ENCODE measurements at places on chromosomes 4 and X.

- DNase-seq, result no peak
Observed at GRCh38 chr4:2910409-2910808, 52.8 kb downstream of the NOP14 start.

GRCh38 chr4:182451441-182451840, 208.2 kb downstream of the TENM3 start:
- no peak for DNase-seq

GRCh38 chrX:107154787-107155620, 36.4 kb upstream of the RBM41 start:
- DNase-seq, result no peak

GRCh38 chr4:1240721-1241465, 8.0 kb downstream of the CTBP1 start:
- DNase-seq, result no peak

DNA sequence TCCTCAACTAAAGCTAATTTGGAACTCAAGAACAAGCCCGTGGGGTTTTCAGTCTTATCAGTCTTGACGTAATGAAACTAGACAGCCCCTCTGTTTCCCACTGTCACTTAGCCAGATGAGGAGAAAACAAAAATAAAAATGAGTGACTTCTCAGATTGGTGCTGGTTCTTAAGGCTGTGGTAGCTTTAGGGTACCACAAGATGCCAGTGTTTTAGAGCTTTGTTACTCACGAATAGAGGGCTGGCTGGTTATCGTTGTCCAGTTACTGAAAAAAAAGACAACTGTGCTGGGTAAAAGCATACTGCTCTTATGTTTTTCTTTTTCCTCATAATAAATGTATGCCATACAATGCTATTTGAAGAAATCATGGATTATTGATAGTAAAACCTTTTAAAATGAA, 796.7 kb downstream of the RAPGEF2 start:
- DNase-seq, result no peak

- peak; percentile 53 for DNase-seq
Observed at GRCh38 chr4:129335276-129335675, 239.3 kb downstream of the C4orf33 start.

DNA sequence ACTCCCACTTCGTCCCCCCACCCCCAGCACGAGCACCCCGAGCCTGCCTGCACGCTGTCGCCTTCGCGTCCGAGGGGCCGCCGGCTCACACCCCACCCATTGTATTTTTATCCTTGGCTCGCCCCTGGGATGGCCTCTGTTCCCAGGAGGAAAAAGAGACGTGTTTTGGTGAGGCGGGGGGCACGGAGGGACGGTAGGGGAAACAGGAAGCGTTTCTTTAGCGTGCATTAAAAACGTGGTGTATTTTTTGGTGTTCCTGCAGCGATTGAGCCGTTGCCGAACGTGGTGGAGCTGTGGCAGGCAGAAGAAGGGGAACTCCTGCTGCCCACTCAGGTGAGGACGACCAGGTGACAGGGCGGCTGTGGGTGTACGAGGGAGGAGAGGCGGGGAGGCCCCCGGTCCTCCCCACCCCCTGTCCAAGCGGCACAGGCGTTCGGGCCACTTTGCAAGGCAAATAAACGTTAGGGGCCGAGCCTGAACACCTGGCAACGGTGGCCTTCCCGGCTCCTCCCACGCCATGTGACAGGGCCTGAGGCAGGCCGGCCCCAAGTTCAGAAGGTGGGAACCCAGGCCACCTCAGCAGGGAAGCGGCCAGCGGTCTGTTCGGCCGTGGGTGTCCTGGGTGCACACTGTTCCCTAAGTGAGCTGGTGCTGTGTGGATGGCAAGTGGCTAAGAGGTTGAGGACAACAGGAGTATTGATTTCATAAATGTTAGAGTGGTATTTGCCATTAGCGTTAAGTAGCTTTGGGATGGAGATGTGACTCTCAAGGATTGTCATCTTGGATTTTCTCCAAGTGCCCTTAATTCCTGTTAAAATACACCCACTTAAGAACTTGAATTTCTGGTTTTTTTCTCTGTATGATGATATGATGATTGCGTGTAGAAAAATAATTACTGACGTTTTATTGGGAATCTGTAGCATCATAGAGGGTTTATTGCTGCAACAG, 1.1 kb downstream of the TMEM131L start:
- DNase-seq, result peak; percentile 64

GRCh38 chr4:1017706-1018105, 6.3 kb downstream of the FGFRL1 start:
- DNase-seq, result no peak

GRCh38 chrX:123822965-123823364, 36.9 kb upstream of the XIAP start:
- no peak for DNase-seq

GRCh38 chr4:155415662-155416061, 38.9 kb upstream of the MAP9 start:
- no peak for DNase-seq

DNA sequence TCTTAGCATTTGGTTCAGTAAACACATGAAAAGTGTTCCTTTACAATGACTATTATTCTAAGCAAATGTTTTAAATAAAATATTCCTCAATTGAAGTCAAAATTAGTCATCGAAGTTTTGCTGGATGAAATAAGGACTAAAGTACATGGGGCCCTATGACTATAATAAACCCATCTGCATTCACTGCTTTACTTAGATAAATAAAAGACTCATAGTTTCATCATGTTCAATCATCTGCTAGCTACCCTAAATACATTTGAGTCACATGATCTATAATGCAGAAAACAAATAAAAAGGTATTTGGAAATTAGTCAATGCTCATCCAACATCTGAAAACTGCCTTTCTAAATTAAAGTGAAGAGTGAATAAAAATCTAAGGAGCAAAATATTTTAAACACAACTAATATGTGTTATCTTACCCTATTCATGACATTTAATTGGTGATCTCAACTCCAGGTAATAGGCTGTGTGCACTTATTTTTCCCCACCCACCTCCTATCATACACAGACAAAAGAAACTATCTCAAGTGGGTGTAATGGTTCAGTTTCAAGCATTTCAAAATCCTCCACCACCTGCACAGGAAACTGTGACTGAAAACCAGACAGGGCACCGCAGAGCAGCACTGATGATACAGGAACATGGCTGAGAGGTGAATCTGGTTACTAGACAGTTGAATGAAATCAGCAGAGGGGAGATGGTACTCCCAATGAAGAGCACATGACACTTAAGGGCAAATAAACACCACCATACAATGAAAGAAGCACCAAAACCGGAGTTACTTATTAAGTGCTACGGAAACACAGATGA, 78.6 kb downstream of the CAMK2D start:
- peak; percentile 89 for DNase-seq

GRCh38 chr4:103365285-103365684, 167.1 kb upstream of the CENPE start:
- no peak for DNase-seq

DNA sequence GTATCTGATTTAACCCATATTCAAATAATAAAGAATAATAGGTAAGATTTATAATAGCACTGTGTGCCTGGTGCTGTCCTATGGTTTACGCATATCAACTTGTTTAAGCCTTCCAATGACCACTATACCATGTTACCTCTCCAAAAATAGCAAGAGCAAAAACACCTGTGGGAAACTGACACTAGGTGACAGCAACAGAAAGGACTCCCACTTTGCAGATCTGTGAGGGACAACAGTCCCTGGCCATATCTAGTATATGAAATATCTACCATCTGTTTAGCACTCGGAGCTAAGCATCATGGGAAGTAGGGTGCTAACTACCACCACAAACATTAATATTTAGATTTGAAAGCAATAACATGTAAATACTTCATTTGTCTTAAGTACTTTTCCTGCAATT, 55.7 kb upstream of the TXK start:
- DNase-seq, result no peak

DNA sequence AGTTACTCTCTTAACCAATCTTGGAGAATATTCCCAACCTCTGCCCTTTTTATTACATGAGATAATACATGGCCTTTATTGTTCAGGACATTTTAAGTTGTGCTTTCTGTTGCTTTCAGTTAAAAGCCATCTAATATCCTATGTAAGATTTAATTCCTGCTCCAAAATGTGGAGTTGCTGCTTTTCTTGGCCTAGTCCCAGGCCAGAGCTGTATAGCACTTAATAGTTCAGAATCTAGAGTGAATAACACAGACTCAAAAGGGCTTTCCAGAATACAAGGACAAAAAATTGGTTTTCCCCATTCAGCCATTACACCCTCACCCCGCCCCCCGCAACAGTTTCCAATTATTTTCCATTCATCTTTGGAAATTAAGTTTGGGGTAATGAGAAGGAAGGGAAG, 144.3 kb upstream of the SMAD1 start:
- DNase-seq, result no peak

- peak; percentile 11 for DNase-seq
Observed at GRCh38 chr4:88672987-88673386, 24.6 kb downstream of the NAP1L5 start.

- no peak for DNase-seq
Observed at GRCh38 chr4:151263455-151263854, 13.5 kb upstream of the PRSS48 start.

GRCh38 chrX:97563531-97564133, 679.9 kb downstream of the RPA4 start:
- DNase-seq, result peak; percentile 9

- no peak for DNase-seq
Observed at GRCh38 chrX:74465424-74465823, 44.1 kb downstream of the SLC16A2 start.

- DNase-seq, result no peak
Observed at GRCh38 chr4:5893004-5893580, at the start of gene CRMP1. TSS of gene CRMP1 (minus strand) at chr4:5893086. CDS start at chr4:5892969, 117 bp downstream.

- no peak for DNase-seq
Observed at GRCh38 chrX:113275804-113276203, 435.2 kb upstream of the AMOT start.

- DNase-seq, result no peak
Observed at GRCh38 chr4:156939139-156939538, 32.5 kb downstream of the PDGFC start.

DNA sequence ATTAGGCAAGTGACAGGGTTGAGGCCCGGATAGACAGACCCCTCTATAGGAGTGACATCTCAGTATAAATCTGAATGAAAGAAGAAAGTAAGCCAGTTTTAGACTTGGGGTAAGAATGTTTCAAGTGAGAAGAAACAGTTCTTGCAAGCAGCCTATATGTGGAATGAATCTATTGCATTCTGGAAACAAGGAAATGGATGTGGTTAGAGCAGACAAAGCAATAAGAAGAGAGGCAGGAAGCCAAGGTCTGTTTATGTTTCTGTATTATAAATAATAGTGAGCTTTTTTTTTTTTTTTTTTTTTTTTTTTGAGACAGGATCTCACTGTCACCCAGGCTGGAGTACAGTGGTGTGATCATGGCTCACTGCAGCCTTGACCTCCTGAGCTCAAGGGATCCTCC, 255.8 kb downstream of the UNC5C start:
- no peak for DNase-seq

DNA sequence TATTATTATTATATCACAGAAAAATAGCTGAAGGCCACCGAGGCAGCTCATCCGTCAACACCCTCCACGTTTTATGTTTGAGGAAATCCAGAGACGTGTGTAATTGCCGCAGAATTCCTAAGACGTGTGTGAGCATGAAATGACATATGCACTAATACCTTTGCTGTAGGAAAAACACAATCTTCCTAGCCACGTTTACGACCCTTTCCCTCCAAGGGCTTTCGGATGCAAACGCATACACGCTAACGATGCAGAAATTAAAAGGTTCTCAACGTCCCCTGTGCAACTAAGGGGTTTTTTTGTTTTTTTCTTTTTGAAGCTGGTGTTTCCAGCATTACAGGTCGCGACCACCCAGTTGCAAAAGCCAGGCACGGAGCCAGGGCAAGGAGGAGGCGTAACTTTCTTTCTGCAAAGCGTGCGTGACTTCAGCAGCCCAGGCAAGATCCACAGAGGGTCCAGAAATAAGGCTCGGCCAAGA, 33.8 kb downstream of the CRLF2 start:
- no peak for DNase-seq

- DNase-seq, result peak; percentile 49
Observed at GRCh38 chr4:16205298-16206164, 20.7 kb downstream of the TAPT1 start.

GRCh38 chr4:169050284-169050683, 40.2 kb upstream of the CBR4 start:
- no peak for DNase-seq

- DNase-seq, result no peak
Observed at GRCh38 chr4:184824776-184825084, 1.0 kb downstream of the ACSL1 start.

DNA sequence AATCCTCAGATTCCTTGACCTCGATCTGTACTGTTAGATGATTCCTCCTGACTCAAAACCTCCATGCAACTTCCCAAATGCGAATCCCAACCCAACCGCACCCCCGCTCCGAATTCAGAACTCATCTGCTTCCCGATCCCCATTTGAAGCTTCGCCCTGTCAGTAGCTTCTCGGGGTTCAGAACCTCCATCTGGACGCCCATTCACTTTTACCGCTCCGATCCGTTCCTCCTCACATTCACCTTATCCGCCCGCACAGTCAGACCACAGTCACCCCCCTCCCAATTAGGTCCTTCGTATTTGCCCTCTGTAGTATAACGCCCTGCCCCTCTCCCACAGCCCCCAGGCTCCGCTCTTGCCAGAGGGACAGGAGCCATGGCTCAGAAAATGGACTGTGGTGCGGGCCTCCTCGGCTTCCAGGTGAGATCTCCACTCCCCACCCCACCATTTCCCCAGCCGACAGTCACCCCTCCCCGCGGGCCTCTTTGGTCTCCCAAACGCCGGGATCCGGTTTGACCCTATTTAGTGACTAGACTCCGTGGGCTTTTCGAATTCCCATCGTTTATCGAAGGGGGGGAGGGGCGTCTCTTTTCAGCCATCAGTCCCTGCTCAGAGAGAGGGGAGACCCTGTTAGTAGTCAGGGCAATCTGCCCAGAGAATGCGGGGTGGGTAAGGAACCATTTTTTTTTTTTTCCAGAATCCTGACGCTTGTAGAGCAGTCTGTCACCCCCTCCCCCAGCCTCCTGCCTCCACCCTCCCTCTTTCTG, 691 bp downstream of the MAGED1 start:
- peak; percentile 60 for DNase-seq

DNA sequence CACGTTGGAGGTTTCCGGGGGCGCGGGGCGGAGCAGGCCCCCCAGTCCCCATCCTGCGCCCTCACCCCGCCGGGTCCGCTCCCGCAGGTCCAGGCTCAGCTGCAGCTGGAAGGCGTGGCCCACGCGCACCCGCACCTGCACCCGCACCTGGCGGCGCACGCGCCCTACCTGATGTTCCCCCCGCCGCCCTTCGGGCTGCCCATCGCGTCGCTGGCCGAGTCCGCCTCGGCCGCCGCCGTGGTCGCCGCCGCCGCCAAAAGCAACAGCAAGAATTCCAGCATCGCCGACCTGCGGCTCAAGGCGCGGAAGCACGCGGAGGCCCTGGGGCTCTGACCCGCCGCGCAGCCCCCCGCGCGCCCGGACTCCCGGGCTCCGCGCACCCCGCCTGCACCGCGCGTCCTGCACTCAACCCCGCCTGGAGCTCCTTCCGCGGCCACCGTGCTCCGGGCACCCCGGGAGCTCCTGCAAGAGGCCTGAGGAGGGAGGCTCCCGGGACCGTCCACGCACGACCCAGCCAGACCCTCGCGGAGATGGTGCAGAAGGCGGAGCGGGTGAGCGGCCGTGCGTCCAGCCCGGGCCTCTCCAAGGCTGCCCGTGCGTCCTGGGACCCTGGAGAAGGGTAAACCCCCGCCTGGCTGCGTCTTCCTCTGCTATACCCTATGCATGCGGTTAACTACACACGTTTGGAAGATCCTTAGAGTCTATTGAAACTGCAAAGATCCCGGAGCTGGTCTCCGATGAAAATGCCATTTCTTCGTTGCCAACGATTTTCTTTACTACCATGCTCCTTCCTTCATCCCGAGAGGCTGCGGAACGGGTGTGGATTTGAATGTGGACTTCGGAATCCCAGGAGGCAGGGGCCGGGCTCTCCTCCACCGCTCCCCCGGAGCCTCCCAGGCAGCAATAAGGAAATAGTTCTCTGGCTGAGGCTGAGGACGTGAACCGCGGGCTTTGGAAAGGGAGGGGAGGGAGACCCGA, 14.0 kb downstream of the SHOX start:
- DNase-seq, result no peak

Data from NCI-H748 treated with DMSO at 0.1 percent for 48 hours (cell line).